ENCODE measurements at places on chromosomes 4 and X. TPM values are rescaled to one million over a fixed set of nuclear protein-coding genes. Genes with fewer than 3 reads are reported as not detected.

The CENPVL2 gene
- total RNA-seq, result not detected

DNA sequence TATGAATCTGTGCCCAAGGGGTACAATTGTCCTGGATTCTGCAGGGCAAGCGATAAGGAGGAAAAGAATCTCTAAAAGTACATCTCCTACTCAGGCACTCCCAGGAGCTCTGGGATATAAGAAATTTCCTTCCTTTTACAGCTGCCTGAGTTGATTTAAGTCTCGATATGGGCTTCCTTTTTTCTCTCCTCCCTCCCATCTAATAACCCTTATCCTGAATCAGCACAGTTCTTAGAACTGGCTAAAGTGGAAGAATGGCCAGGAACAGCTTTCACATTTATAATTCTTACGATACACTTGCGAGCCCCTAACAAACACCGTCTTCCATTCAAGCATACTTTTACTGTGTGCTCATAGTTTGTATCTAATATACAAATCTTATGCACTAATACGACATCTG is 21.2 kb downstream of the LRP2BP start:
- no peak for DNase-seq

The ANXA10 gene
- 0.99 TPM for total RNA-seq

The LRP2BP gene
- 0.79 TPM for total RNA-seq

The WNK3 gene
- total RNA-seq, result 0.22 TPM

DNA sequence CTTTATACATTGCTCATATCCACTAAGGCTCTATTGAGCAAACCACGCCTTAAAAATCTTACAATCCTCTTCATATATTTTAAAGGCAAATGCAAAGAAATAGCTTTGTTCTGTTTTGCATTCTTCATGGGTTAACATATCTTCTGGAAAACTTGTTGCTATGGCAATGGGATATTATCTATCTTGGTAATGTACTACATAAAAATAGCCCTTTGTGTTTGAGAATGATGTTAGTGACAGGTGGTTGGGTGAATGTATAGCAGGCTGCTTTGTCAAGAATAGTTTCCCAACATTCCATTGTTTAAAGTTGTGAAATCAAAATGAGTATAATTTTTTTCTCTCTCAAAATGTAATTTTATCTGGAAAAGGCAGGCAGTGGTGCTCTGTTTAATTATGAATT is 16.8 kb downstream of the REPS2 start:
- DNase-seq, result no peak

The MSANTD1 gene
- 0.40 TPM for total RNA-seq

- no peak for DNase-seq
These were observed 219.1 kb downstream of the SHROOM3 start for GRCh38 chr4:76654084-76654483.

DNA sequence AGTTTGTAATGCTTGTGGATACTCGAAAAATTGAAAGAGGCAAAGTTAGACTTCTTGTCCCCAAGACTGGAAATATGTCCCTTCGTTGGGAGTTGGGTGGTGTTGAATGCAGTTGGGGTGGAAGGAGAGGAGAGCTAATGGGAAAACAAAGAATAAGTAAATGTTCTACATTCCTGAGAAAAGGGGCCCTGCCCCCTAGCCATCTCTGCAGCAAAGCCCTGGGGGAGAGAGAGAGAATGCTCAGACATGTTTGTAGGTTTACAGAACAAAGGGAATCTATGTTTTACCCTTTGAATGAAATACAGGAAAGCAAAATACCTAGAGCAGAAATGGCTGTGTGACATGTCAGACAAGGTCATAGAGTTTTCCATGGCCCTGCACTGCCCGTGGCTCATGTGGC is 88.1 kb downstream of the RASL11B start:
- no peak for DNase-seq

GRCh38 chrX:134482371-134482770 is 22.4 kb downstream of the HPRT1 start:
- no peak for DNase-seq

DNA sequence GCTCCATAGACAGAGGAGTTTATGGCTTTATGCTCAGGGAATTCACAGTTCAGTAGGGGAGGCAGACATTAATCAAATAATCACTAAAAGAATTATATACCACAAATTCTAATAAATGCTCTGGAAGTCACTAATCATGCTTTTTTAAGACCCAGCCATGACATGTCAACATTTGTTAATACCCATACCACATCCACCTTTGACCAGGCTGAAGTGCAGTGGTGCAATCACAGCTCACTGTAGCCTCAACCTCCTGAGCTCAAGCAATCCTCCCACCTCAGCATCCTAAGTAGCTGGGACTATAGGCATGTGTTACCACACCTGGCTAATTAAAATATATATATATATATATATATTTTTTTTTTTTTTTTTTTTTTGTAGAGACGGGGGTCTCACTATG is 12.8 kb upstream of the SCD5 start:
- DNase-seq, result no peak

- no peak for DNase-seq
These were observed 2675.7 kb downstream of the PCDH7 start for GRCh38 chr4:33395731-33396485.

GRCh38 chrX:112865464-112866025 is 24.9 kb upstream of the AMOT start:
- DNase-seq, result no peak

The LRCH2 gene
- total RNA-seq, result 15.3 TPM

The BTC gene
- not detected for total RNA-seq

DNA sequence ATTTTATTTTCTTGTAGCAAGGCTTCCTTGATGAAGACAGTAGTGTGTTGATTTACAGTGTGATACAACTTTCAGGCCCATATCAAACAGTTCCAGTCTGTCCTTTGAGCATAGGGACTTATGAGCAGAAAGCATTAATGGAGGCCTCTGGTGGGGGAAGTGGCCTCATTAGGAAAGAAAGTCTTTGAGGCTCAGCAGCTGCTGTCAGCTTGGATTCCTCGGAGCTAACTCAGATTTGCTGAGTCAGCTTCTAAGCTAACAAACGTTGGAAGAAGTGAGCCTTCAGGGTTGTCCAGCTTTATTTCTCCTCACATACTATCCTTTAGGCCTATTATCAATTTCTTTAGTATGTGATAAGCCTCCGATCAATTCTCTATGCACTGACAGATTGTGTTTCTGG is 15.8 kb upstream of the SFRP2 start:
- DNase-seq, result no peak

DNA sequence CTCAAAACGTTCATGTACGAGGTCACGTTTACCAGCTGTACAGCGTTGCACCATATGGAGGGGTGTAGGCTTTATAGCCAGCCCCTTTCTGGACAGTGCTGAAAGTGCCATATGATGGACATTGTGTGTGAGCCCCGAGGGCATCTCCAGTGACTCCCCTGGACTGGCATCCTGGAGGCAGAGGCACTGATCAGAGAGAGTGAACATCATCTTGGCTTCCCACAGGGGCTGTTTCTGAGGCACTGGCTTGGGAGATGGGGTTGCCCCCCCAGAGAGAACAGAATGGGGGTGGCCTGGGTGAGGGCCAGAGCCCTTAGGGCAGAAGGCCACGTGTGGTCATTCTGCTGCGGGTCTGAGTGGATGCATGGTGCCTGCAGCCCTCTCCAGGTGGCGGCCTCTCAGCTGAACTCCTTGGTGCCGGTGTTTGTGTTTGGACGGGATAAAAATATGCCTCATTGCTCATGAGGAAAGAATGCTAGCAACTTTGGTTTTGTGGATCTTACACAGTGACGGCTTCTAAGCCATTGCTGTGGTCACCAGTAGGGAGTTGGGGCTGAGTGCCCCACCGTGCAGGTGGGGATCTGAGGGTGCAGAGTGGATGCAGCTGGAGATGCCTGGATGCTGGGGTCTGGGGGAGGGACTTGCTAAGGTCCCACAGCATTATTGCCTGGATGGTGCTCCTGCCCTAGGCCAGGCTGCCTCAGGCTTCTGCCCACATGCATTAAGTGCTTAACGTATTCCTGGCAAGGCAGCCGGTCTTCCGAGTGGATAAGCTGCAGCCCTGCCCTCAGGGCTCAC is 3.4 kb downstream of the WFS1 start:
- DNase-seq, result no peak

DNA sequence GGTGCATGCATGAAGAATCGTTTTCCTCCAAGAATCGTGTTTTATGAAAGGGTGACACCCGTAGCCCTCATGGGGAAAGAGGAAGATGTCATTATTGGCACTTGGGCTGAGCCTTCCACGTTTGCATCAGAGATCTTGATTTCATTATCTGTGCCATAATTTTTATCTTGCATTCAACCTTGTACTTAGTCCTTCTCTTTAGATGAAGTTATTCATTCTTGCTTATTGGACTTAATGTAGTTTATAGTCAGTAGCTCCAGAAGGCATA is 66.8 kb downstream of the GAB1 start:
- DNase-seq, result no peak
